Right atrium auricular region (tissue), 2 donors: ENCODE measurements at places on chromosomes 6 and 20. TPM values are rescaled to one million over a fixed set of nuclear protein-coding genes. Genes with fewer than 3 reads are reported as not detected.

The GGTLC1 gene
- total RNA-seq, result not detected

The AKAP12 gene
- 27.7 TPM for total RNA-seq

The HLA-DRB1 gene
- 37.6 TPM for total RNA-seq

The LST1 gene
- total RNA-seq, result 2.8 TPM

The SLC35F1 gene
- 1.1 TPM for total RNA-seq

The HAO1 gene
- total RNA-seq, result not detected

The CALHM6 gene
- total RNA-seq, result 2.3 TPM

DNA sequence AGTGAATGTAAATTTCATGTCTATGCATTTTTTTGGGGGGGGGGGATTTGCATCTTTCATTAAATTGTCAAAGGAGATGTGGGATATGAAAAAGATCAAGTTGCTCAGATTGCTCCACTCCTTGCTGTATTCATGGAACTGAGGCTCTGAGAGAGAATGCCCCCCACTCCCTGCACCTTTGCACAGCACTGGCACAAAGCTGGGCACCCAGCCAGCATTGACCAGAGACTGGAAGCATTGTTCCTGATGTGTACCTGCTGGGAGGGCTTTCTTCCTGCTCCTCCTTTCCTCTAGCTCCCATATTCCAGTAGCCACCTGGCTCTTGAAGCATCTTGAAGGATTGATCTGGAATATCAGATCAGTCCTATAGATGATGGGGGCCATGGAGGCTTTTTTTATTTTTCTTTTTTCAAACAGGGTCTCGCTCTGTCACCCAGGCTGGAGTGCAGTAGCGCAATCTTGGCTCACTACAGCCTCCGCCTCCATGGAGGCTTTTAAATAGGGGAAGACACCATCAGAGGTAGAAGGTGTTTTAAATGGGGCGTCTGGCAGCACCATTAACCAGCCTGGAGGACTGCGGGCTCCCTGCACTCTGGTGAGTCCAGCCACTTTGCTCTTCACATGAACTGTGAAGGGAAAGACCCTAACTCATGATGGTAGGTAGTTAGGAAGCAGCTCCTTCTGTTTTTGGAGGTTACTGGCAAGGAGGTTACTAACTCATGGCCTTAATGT lies 10.9 kb downstream of the DUSP15 start:
- DNase-seq, result no peak
- no peaks in the 10 kb centered on the region for H3K4me1 ChIP-seq
- H3K4me3 ChIP-seq, result no peak overlapping the region
- H3K27me3 ChIP-seq, result no peaks in the 10 kb centered on the region
- no peaks in the 10 kb centered on the region for H3K36me3 ChIP-seq

GRCh38 chr6:71187141-71187540 lies 101.5 kb upstream of the OGFRL1 start:
- no peak overlapping the region for H3K4me3 ChIP-seq
- no peaks in the 10 kb centered on the region for H3K27me3 ChIP-seq
- no peaks in the 10 kb centered on the region for H3K36me3 ChIP-seq
- H3K4me1 ChIP-seq, result no peaks in the 10 kb centered on the region

GRCh38 chr6:149938571-149939355 lies 3.1 kb upstream of the ULBP2 start:
- peak overlapping the region; percentile 46 for H3K4me3 ChIP-seq
- DNase-seq, result peak; percentile 58
- H3K27me3 ChIP-seq, result peaks cover 32% of the 10 kb centered on the region
- no peaks in the 10 kb centered on the region for H3K36me3 ChIP-seq
- H3K27ac ChIP-seq, result no peak overlapping the region

DNA sequence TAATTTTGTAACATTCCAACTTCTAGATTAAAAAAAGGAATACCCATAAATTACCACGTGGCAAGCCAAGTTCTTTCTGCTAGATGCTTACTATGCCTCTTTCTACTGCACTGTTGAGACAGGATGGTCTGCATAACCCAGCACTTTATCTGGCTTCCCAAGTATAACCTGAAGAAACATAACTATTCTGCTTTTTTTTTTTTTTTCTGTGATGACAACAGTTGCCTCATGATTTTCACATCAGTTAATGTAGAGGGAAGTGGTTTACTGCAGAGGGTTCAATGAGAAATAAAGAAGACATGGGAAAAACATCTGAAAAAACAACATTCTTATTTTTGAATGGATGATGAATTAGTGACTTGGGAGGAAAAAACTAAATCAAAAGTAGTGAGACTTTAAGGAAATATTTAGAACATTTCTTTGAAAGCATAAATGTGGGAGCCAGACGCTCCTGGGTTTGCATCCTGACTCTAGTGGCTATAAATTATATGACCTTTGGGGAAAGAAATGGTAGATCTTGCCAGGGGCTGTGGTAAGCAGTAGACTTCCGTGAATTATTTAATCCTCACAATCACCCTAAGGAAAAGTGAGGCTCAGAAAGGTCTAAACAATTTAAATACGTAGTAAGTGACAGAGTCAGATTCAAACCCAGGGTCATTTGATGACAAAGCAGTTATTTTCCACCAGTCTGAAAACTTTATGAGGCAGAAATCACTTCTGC lies 230.7 kb downstream of the PHACTR1 start:
- no peaks in the 10 kb centered on the region for H3K4me1 ChIP-seq
- no peaks in the 10 kb centered on the region for H3K27me3 ChIP-seq
- H3K36me3 ChIP-seq, result no peaks in the 10 kb centered on the region
- H3K4me3 ChIP-seq, result no peak overlapping the region
- DNase-seq, result no peak

DNA sequence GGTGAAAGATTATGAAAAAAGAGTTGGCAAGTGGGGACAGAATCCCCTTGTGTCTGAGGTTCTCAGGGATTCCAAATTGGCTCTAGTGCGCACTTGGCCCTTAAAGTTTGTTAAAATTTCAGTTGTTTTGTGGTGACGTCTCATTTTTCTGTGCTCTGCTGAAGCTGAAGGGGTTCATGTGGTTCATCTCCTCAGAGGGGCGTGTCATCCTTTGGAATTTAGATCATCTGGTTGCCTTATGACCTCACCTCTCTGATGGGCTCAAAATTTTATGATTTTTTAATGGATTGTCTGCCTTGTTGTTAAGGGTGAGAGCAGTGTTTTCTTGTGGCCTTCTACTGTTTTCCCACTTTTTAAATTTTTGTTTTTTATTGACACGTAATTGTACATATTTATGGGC lies 20.3 kb downstream of the CYB5R4 start:
- DNase-seq, result no peak
- H3K27me3 ChIP-seq, result no peaks in the 10 kb centered on the region
- no peak overlapping the region for H3K27ac ChIP-seq
- H3K4me3 ChIP-seq, result no peak overlapping the region

DNA sequence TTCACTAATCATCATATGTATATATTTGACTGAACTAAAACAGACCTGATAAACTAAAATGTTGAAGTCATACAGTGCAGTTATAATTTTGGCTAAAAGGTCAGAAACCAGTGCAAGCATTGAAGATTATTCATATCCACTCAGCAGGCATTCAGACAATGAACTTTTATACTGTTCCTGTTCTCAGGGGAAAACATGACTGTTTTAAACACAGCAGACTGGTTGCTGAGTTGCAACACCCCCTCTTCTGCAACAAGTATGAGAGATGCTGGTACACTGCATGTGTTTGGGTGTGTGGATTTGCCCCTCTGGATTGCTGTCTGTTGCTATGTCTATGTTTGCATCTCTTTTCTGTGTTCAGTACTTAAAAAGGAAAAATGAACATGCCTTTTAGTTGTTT lies 206.8 kb downstream of the EYA4 start:
- no peak for DNase-seq
- no peaks in the 10 kb centered on the region for H3K4me1 ChIP-seq
- H3K27me3 ChIP-seq, result no peaks in the 10 kb centered on the region
- H3K27ac ChIP-seq, result no peak overlapping the region
- no peaks in the 10 kb centered on the region for H3K36me3 ChIP-seq
- H3K4me3 ChIP-seq, result no peak overlapping the region

DNA sequence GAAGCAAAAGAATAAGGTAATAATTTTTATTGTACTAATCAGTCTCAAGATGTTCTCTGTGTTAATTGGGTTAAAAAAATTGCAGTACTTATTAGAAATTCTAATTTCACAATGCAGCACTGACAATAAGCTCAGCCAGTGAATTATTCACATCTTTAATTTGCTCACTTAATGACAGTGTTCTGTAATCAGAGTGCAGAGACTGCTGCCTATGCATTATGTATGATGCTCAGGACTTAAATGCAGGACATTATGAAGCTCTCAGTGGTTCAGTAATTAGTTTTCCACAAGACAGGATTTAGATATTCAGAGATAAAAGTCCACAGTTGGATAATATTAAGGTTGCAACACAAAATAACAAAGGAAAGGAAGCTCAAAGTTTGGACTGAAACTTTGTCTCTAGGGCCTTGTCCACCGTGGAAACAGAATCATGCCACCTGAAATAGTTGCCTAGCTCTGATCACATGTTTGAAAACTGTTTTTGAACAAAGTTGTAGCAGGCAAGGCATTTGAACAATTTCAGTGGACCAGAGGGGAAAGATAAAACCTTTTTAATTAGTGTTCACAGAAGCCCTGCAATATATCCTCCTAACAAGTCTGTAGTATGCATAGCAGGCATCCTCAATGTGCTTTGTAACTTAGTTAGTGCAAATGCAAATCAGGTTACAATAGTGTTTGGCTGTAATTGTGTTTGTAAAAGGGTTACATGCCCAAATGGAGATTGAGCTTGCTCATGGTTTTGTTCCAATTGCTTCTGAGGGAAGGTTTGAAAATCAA lies 23.7 kb upstream of the MMS22L start:
- no peaks in the 10 kb centered on the region for H3K36me3 ChIP-seq
- H3K4me3 ChIP-seq, result no peak overlapping the region
- H3K27me3 ChIP-seq, result no peaks in the 10 kb centered on the region
- no peaks in the 10 kb centered on the region for H3K4me1 ChIP-seq

DNA sequence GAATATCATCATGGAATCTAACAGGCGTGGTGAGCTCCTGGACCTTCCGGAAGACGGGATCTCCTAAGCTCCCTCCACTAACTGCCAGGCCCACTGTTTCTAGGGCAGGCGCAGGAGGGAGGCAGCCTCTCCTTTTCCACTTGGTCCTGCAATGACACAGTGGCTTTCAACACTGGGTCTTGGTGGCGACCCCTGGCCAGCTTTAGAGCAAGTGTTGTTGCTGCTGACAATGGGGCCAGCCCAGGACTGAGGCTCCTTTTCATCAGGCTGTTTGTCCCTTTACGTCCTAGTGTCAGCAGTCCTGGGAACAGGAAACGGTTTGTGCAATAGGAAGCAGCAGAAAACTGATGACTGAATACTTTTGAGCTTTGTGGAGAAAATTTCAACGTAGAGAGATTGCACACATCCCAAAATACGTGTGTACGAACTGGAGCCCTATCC lies 9.7 kb upstream of the QKI start:
- no peak for DNase-seq
- H3K36me3 ChIP-seq, result no peaks in the 10 kb centered on the region
- no peaks in the 10 kb centered on the region for H3K27me3 ChIP-seq
- H3K4me1 ChIP-seq, result no peaks in the 10 kb centered on the region
- H3K4me3 ChIP-seq, result no peak overlapping the region
- peak overlapping the region; percentile 88 for H3K27ac ChIP-seq

DNA sequence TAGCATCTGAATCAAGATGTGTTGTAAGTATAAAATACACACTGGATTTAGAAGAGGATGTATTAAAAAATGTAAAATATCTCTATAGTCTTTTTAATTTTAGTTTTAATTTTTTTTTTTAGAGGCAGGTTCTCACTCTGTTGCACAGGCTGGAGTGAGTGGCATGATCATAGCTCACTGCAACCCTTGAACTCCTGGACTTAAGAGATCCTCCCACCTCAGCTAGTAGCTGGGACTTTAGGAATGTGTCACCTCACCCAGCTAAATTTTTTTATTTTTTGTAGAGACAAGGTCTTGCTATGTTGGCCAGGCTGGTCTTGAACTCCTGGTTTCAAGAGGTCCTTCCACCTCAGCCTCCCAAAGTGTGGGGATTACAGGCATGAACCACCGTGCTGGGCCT lies 46.7 kb upstream of the EPB41L1 start:
- H3K4me1 ChIP-seq, result peaks cover 4% of the 10 kb centered on the region
- no peaks in the 10 kb centered on the region for H3K36me3 ChIP-seq
- no peak overlapping the region for H3K27ac ChIP-seq
- H3K4me3 ChIP-seq, result no peak overlapping the region

- H3K27me3 ChIP-seq, result no peaks in the 10 kb centered on the region
- H3K27ac ChIP-seq, result peak overlapping the region; percentile 53
- no peaks in the 10 kb centered on the region for H3K36me3 ChIP-seq
- peak; percentile 96 for DNase-seq
Measured at GRCh38 chr20:5658912-5659345, 91.3 kb upstream of the SHLD1 start.

- DNase-seq, result no peak
- no peaks in the 10 kb centered on the region for H3K4me1 ChIP-seq
- H3K27me3 ChIP-seq, result no peaks in the 10 kb centered on the region
- peaks cover 96% of the 10 kb centered on the region for H3K36me3 ChIP-seq
Measured at GRCh38 chr6:83168556-83168955, 24.5 kb downstream of the PGM3 start.

DNA sequence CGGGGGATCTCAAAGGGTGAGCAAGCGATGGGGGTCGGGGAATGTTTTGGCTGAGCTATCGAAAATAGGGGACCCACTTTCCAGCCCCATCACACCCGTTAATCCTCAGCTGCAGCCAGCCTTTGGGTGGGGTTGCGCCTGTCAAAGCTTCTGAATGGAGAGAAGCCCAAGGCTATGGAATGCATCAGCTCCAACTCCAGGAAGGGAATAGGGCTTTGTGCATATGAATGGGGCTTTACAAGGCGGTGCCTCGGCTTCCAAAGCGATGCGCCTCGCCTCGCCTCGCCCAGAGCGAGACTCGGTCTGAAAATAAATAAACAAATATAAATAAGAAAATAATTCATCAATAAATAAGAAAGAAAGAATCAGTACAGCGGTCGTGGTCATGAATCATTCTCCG lies 751.4 kb upstream of the DEFB115 start:
- H3K4me3 ChIP-seq, result no peak overlapping the region
- no peaks in the 10 kb centered on the region for H3K36me3 ChIP-seq
- DNase-seq, result peak; percentile 42
- H3K27me3 ChIP-seq, result no peaks in the 10 kb centered on the region
- no peaks in the 10 kb centered on the region for H3K4me1 ChIP-seq

GRCh38 chr6:108108374-108108773 lies 33.8 kb upstream of the OSTM1 start:
- no peak overlapping the region for H3K27ac ChIP-seq
- DNase-seq, result no peak
- no peaks in the 10 kb centered on the region for H3K36me3 ChIP-seq
- no peak overlapping the region for H3K4me3 ChIP-seq
- H3K27me3 ChIP-seq, result no peaks in the 10 kb centered on the region

GRCh38 chr6:16160794-16161193 lies 31.9 kb downstream of the MYLIP start:
- no peak for DNase-seq
- H3K27me3 ChIP-seq, result no peaks in the 10 kb centered on the region
- no peaks in the 10 kb centered on the region for H3K4me1 ChIP-seq
- H3K27ac ChIP-seq, result no peak overlapping the region
- no peaks in the 10 kb centered on the region for H3K36me3 ChIP-seq
